ENCODE measurements at places on chromosomes 12 and 14. TPM values are rescaled to one million over a fixed set of nuclear protein-coding genes. Genes with fewer than 3 reads are reported as not detected.

DNA sequence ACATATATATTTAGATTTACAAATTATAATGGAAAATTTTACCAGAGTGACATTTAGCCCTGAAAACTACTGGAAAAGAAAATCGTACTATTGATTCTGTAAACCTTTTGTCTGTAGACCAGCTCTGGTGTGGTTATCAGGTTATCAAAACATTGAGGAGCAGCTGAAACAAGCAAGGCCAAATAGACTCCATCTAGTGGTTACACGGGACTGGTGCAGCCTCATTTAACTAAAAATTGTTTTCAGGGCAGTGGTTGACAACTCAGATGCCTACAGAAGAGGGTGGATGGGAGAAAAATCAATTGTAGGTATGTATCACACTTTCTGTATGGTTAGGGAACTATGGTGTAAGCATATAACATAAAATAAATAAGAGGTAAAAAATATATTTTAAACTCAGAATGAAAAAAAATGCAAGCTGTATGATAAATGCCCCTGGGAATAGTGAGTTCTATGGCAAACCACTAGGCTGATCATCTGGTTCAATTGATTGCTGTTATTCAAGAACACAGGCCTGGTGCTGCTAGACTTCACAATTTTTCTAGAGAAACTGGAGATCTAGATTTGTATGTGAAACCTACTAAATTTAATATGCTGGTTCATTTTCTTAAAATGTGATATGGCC is 51.2 kb downstream of the ACSS3 start:
- no peaks in the 10 kb centered on the region for H3K4me1 ChIP-seq
- no peaks in the 10 kb centered on the region for H3K27me3 ChIP-seq
- H3K36me3 ChIP-seq = no peaks in the 10 kb centered on the region
- H3K4me3 ChIP-seq = no peak overlapping the region

DNA sequence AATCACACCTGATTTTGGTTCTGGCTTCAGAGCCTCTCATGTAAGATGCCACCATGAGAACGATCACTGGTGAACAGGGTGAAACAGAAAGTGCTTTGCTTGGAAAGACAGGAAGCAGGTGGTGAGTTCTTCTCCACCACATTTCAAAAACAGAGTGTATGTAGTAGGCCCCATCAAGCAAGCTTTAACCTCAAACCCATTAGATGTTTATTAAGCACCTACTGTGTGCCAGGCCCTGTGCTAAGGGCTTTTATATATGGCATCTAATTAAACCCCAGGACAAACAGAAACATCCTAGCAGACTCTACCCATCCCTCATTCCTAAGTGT is 47.8 kb upstream of the MED13L start:
- DNase-seq = no peak
- H3K4me3 ChIP-seq = no peak overlapping the region
- H3K27ac ChIP-seq = no peak overlapping the region
- H3K36me3 ChIP-seq = no peaks in the 10 kb centered on the region
- peaks cover 4% of the 10 kb centered on the region for H3K4me1 ChIP-seq
- H3K27me3 ChIP-seq = no peaks in the 10 kb centered on the region

- H3K27ac ChIP-seq = no peak overlapping the region
Measured at GRCh38 chr12:64039281-64039871, 182.7 kb downstream of the KICS2 start.

DNA sequence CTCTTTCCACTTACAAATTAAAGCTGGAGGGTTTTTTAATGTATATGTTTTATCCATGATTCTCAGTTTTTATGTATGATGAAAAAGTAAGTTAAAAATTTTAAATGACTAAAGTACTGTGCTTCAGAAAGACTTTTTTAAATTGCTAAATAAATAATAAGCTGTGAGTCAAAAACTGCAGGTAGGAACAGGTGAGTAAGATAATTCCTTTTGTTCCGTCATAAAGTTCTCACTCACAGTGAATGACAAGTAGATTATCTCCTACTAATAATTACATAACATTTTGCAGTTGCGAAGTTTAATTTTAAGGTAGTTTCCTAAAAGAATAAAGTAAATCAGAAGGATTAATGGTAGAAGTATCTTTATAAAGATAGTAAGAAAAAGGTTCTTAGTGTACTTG is 78.0 kb downstream of the PRKCH start:
- H3K4me3 ChIP-seq = no peak overlapping the region
- H3K27ac ChIP-seq = no peak overlapping the region
- no peaks in the 10 kb centered on the region for H3K27me3 ChIP-seq
- no peaks in the 10 kb centered on the region for H3K4me1 ChIP-seq
- H3K36me3 ChIP-seq = no peaks in the 10 kb centered on the region

DNA sequence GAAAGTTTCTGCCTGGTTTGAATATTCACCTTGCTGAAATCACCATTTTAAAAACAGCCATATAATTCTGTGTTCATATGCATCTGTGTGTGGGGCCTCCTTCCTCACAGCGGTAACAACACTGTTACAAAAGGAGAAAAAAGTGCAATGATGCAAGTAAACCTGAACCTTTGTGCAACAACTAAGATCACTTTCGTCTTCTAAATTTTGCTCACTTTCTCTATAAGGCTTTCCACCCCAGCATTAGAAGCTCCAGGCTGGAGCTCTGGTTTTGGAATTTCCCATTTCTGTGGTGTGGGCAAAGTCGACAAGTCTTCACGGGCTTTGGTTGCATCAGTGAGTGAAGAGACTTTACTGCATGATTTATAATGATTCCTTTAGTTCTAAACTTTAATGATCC is 18.4 kb downstream of the FGD6 start:
- no peaks in the 10 kb centered on the region for H3K36me3 ChIP-seq
- no peaks in the 10 kb centered on the region for H3K4me1 ChIP-seq
- H3K27me3 ChIP-seq = no peaks in the 10 kb centered on the region
- H3K27ac ChIP-seq = no peak overlapping the region
- DNase-seq = no peak

- H3K27ac ChIP-seq = no peak overlapping the region
- H3K4me1 ChIP-seq = no peaks in the 10 kb centered on the region
- no peaks in the 10 kb centered on the region for H3K27me3 ChIP-seq
- H3K4me3 ChIP-seq = no peak overlapping the region
Measured at GRCh38 chr12:110102255-110102654, 21.9 kb upstream of the IFT81 start.

- H3K27me3 ChIP-seq = no peaks in the 10 kb centered on the region
- H3K27ac ChIP-seq = no peak overlapping the region
- no peak for DNase-seq
- no peaks in the 10 kb centered on the region for H3K4me1 ChIP-seq
- no peaks in the 10 kb centered on the region for H3K36me3 ChIP-seq
Measured at GRCh38 chr14:90017371-90017770, 44.4 kb upstream of the KCNK13 start.

GRCh38 chr12:77070382-77070781 is 5.0 kb upstream of the E2F7 start:
- DNase-seq = no peak
- no peak overlapping the region for H3K4me3 ChIP-seq
- no peaks in the 10 kb centered on the region for H3K27me3 ChIP-seq
- no peak overlapping the region for H3K27ac ChIP-seq
- H3K36me3 ChIP-seq = no peaks in the 10 kb centered on the region
- no peaks in the 10 kb centered on the region for H3K4me1 ChIP-seq

GRCh38 chr12:130031571-130032189 is 127.9 kb upstream of the TMEM132D start:
- no peaks in the 10 kb centered on the region for H3K36me3 ChIP-seq
- H3K4me1 ChIP-seq = no peaks in the 10 kb centered on the region
- H3K27ac ChIP-seq = no peak overlapping the region
- H3K27me3 ChIP-seq = no peaks in the 10 kb centered on the region
- DNase-seq = peak; percentile 82

DNA sequence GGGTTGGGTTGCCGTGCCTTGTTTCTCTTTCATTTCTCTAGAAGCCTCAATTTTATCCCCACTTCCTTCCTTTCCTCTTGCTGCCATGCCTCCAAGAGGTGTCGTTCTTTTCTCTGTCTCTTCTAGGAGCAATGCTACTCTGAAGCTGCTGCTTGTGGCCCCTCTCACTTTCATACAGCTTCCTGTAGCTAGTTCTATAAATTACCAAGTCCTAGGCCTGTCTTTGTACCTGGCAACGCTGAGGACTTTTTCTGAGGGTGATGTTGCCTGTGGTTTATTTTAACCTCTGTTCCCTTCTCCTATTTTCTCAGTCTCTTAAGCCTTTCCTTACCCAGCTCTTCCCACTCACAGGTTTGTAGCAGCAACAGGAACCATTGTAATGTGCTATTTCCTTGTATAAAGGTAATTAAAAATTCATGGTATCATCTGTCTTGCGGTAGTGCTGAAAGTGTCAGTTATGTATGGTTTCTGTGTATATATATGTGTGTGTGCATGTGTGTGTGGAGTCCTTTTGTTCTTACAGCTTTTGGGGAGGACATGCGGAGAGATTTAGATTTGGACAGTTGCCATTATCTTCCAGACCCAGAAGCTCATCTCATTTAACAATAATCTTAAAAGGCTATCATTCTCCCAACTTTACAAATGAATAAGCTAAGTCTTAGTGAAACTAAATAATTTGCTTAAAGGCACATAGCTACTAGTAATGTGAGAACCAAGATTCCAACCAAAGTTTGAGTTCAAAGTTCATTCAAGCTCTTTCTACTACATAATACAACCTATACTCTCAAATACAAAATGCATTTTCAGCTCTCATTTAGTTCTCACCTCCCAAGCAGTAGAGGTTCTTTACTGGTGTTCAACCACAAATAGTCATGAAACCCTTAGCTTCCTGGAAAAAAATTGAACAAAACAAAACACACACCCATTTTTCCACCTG is 43.8 kb downstream of the DDHD1 start:
- H3K36me3 ChIP-seq = no peaks in the 10 kb centered on the region
- no peak overlapping the region for H3K27ac ChIP-seq
- no peak overlapping the region for H3K4me3 ChIP-seq
- no peak for DNase-seq

- peaks cover 12% of the 10 kb centered on the region for H3K36me3 ChIP-seq
- no peak for DNase-seq
- no peaks in the 10 kb centered on the region for H3K27me3 ChIP-seq
- no peaks in the 10 kb centered on the region for H3K4me1 ChIP-seq
- no peak overlapping the region for H3K4me3 ChIP-seq
Measured at GRCh38 chr12:124346425-124347168, 51.7 kb downstream of the RFLNA start.

DNA sequence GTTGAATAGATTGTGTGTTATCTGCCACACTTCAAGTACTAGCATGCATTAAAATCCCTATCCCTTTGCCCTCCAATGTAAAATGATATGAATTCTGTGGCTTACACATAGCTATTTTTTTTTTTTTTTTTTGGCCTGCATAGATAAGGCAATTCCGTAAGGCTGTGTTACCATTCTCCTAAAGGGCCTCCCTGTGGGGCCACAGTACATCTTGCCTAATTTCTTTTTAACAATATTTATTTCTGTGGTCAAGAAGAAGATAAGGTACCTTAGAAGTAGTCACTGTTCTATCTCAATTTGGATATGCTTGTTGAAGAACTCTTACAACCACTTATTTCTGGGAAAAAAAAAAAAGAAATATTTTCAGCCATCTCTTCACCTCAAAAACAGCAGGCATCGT is 19.8 kb downstream of the FLRT2 start:
- H3K4me1 ChIP-seq = peaks cover 6% of the 10 kb centered on the region
- no peaks in the 10 kb centered on the region for H3K27me3 ChIP-seq
- H3K36me3 ChIP-seq = no peaks in the 10 kb centered on the region
- no peak for DNase-seq

DNA sequence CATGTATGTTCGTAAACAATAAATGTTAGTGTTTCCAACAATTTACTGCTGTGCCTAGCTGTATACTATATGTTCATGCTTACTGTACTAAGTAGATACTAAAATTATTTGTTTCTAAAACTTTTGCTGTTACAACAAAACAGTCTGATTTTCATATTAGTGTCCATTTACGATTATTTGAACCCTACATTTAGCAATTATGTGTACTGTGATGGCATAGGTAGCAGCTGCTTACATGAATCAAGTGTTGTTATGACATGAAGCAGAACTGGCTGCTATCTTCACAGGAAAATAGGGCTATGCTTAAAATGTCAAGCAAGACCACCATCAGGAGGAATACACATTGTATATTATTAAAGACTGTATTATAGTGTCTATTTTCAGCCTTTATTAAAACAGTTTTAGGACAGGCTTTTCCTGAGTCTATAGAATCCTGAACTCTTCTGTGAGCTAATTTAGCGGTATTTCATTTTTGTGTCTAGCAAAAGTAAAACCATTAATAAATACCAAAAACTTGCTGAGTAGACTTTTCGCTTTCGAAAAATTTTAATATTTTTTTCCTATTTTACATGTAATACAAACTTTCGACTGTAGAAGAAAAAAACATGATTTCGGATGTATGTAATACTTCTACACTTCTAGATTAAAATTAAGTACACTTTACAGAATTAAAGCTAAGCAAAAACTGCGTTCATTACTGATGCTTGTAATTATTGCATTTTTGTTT is 1.1 kb upstream of the WDR89 start:
- no peaks in the 10 kb centered on the region for H3K27me3 ChIP-seq
- no peak for DNase-seq
- no peaks in the 10 kb centered on the region for H3K36me3 ChIP-seq

DNA sequence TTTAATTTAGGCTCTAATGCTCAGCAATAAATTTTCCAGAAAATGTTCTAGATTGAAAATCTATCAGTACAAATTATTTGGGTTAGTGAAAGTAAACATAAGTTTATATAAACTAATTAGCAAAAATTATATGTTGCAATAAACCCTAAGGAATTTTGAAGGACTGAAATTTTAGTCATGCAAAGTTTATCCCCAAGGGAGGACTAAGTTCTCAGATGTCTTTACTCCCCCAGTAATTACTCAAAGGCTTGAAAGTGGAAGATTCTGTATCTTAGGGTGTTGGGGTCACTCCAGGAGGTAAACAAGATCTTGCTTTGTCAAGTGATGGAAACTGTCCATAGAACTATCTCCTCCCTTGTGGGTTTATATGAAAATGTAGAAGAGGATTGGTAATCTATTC is 183.7 kb downstream of the AKAP6 start:
- no peak for DNase-seq
- no peaks in the 10 kb centered on the region for H3K27me3 ChIP-seq

DNA sequence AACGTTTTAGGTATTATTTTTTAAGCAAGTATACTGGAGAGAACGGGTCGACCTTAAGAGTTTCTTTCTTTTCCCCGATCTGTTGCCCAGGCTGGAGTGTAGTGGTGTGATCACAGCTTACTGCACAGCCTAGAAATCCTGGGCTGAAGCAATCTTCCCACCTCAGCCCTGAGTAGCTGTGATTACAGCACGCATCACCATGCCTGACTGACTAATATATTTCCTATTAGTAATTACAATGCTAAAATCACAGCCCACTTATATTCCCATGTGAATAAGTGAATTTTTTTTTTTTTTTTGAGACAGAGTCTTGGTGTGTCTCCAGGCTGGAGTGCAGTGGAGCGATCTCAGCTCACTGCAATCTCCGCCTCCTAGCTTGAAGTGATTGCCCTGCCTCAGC is 50.4 kb downstream of the DICER1 start:
- no peak for DNase-seq
- H3K27ac ChIP-seq = no peak overlapping the region
- peaks cover 22% of the 10 kb centered on the region for H3K36me3 ChIP-seq
- no peaks in the 10 kb centered on the region for H3K4me1 ChIP-seq

GRCh38 chr14:100107236-100107635 is 42.0 kb downstream of the EVL start:
- no peak overlapping the region for H3K4me3 ChIP-seq
- H3K27me3 ChIP-seq = no peaks in the 10 kb centered on the region
- peaks cover 5% of the 10 kb centered on the region for H3K4me1 ChIP-seq
- no peak overlapping the region for H3K27ac ChIP-seq

The DAO gene
- total RNA-seq = not detected

The PLEKHG7 gene
- not detected for total RNA-seq

Data from aorta (tissue), 5 donors.